Cerebellar nuclear complex (tissue), 1 donor: ENCODE measurements at places on chromosomes 12 and 14.
A peak's percentile ranks its signal among the peaks of the same experiment; 100 is the strongest.

DNA sequence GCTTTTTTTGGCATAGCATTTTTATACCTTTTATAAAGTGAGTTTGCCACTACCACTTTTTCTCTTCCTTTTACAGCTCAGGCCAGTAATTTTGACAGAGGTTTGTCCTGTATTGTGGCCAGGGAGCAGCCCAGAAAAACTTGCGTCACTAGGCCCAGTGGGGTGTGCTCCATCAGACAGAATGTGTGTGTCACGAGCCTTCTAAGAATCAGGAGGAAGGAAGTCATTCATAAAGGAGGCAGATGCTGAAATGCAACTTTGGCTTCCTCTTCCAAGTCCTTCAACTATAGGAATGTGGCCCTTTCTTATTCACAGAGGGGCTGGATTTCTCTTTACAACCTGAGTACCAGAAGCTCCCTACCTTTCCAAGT is 10.1 kb upstream of the RAB35 start:
- DNase-seq, result no peak

DNA sequence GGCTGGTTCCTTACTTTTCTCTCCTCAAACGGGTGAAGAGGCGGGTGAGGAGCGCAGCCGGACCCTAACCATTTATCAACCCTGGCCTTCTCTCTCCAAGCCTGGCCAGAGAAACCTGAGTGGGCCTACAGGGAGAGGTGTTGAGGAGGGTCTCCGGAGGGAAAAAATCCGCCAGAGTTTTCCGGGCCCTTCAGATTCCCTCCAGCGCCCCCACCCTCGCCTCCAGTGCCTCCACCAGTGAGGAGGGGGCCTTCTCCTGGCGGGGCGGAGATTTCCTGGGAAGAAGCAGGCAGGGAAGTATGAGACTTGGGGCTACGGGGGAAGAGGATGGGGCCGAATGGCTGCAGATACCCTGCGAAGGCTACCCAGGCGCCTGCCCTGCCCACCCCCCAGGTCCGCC is 1.4 kb upstream of the HOXC5 start:
- DNase-seq, result no peak

DNA sequence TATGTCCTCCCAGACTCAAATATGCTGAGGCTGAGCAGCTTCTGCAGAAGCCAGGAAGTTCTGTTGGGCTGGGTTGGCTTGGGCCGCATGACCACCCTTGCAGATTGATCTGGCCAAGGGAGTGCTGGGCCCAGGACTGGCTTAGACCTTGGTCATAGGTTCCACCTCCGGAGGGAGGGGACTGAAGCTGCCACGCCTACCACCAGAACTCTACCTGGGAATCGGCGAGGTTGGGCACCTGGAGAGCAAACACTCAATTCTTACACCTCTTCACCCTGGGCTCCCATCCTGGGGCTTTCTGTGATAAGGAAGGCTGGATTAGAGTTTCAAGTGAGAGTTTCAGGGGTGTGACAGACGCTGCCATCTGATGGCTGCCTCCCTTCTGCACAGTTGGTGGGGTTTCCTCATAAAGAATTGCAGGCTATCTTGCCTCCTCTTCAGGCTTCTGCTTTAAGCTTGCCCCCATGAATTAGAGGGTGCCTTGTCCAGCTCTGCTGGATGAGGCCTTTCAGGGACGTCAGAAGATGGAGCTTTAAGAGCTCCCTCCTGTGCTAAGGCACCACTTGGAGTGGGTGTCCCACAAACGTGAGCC is 5.8 kb downstream of the SLC24A4 start:
- DNase-seq, result no peak

DNA sequence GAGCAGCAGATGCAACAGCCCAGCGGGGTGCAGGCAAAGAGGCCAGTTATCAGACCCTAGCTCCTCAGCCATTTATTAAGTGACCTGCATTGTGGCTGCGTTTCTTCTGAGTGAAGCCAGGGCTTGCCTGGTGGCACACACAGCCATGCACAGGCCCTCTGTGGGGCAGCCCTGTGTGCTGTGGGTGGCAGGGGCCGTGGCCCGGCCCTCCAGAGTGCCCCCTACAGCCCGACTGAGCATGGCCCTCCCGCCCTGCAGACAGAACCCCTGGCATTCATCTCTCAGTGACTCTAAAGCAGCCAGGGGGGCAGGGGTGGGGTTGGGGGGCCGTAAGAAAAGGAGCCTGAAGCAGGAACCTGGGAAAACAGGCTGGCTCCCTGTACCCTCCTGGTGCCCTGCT is 226.0 kb upstream of the PWP1 start:
- DNase-seq, result no peak

- DNase-seq, result no peak
These were observed 74.7 kb downstream of the ITPK1 start for GRCh38 chr14:93040982-93041381.

GRCh38 chr14:100591453-100592371 is 4.5 kb upstream of the BEGAIN start:
- no peak for DNase-seq

DNA sequence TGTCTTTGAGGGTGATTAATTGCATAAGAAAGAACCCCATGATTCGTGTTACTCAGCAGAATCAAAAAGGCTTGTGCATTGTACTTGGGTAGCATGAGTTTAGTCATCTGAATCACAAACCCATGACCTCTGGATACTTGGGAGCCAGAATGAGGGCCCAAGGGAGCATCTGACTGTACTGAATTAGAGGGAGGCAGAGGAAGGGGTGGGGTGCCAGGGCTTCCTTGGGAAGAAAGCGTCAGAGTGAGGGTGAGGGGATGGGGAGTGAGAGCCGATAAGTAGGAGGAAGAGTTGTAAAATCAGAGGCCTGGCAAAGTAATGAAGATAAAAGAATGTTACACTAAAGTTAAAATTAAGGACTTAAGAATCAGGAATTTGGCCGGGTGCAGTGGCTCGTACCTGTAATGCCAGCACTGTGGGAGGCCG is 29.8 kb downstream of the GPRC5D start:
- no peak for DNase-seq

DNA sequence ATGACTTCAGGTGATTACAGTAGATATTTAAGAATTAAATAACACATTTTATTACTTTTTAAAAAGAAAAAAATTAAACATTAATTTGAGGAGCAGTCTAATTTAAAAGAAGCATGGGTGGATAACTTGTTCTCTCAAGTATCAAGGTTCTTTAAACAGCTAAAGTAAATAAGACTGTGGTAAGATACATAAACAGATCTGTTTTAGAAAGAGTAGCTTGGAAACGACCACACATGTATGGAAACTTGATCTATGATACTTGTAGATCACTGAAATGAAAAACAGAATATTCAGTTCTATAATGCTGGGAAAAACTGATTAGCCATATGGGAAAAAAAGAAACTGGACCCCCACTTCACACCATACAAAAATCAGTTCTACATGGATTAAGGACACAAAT is 36.0 kb downstream of the TC2N start:
- DNase-seq, result no peak

- no peak for DNase-seq
These were observed 218.6 kb upstream of the SLC38A2 start for GRCh38 chr12:46590991-46591703.

DNA sequence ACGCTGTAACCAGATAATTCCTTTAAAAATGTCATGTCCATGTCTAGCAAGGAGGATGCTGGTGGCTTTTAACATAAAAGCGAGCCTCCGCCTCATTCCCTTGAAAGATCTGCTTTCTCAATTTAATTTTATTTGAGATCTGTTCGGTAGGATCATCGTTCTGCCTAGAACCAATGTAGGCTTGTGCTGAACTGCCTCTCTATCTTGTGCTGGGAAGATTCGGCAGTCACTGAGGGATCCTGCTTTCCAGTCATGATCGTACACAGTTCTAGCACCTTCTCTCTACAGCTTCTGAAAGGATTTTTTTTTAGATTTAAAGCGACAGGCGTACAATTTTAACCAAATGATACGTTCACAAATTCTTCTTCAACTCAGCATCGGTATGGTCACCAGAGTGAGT is 54.3 kb downstream of the PEBP1 start:
- DNase-seq, result peak; percentile 65

DNA sequence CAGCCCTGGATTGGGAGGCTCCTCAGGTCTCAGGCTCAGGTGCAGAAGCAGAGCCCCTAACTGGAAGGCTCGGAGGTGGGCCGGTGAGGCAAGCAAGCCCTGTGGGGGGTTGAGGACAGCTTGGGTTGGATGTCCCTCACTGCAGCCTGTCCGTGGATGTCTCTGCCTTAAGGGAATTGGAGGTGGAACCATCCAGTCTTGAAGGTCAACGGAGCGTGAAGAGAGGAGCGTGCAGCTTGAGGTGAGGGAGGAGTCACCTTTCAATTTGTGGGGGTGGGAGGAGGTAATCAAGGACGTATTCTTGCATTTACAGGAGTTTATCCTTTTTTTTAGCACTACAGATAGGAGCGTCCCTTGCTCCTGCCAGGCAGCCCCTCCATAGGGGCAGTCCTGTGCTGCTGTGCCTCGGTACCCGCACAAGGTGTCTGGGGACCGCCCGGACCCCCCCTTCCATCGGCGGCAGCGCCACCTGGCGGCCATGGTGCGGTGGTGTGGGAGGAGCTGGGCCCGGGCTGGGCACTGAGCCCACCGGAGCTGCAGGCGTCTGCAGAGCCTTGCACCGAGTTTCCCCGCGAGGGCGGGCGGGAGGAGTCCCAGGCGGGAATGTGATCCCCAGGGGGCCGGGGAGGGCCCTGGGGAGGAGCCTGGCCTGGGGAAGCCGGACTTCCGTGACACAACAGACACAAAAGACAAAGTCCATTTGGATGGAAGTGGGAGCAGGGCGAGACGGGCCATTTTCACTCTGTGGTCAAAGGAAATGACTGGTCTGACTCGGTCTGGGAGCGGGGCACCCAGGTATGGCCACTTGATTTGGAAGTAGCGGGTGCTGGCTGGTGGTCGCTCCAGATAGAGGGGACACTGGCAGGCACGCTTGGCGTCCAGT is 864 bp downstream of the DNAJC22 start:
- DNase-seq, result no peak

- no peak for DNase-seq
These were observed 46.6 kb downstream of the PRIMA1 start for GRCh38 chr14:93741556-93742230.

- DNase-seq, result no peak
These were observed 1.9 kb upstream of the KRT85 start for GRCh38 chr12:52369211-52369610.

DNA sequence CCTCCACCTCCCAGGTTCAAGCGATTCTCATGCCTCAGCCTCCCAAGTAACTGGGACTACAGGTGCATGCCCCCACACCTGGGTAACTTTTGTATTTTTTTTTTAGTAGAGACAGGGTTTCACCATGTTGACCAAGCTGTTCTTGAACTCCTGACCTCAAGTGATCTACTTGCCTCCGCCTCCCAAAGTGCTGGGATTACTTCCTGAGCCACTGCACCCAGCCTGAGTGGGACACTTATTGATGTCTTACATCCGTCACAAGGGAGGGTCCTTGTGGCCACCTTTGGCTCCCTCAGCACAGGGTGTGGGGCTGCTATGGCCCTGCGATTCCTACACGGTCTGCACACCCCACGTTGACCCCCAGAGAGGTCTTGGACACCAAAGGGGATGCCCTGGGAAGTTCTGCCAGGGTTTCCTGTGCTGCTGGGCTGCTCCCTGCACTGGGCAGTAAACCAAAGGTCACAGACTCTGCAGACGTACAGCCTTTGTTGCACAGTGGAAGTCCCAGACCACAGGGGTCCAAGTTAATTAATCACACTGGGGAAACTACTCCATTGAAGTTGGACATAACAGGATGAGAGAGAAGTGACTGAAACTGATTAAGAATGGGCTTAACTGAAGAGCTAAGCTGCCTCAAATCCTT is 95.7 kb downstream of the SAMD4A start:
- no peak for DNase-seq

DNA sequence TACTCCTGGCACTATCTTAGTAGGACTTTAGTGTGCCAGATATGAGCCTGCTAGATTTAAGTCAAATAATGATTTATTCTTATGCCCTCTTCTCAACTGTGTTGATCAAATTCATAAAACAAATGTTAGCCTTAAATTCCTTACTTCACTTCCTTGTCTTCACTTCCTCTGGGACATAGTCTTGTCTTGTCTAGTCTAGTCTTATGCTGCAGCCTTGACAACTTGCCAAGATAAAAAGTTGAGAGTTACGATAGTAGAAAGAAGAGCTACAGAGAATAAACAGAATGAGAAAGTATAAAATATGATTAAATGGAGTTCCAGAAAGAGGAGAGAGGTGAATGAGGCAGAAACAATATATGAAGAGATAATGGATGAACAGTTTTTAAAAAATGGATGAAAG is 378.1 kb downstream of the DAD1 start:
- DNase-seq, result no peak

DNA sequence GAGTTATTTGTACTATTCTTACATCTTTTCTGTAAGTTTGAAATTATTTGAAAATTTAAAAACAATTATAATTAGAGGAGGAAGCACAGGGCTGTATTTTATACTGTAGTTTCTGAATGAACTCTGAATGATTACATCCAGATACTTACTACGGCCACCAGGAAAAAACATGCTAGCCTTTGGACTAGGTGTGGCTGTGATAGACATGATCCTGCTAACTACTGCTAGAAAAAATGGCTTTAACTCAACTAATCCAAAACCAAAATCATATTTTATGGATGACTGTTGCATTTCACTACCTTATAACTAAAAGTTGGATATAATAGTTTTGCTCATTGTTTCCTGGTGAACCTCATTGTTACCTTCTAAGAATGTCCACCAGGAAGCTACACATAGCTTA is 15.1 kb upstream of the SLC25A3 start:
- no peak for DNase-seq

DNA sequence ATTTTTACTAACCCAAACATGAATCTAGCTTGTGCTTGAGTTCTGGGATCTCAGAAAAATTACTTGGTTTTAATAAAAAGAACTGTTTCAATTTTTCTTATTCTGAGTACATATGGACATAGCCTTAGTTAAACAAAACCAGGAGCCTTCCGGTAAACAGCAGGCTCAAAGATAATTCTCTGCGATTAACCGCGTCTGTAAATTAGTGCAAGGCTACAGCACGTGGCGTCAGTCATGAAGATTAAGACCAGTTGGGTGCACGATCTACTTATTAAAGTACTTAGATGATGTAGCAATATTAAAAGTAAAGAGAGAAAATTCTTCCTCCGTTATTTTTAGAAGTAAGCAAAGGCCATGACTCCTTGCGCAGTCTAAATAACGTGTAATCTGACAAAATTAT is 700 bp downstream of the KCNJ8 start:
- DNase-seq, result no peak

DNA sequence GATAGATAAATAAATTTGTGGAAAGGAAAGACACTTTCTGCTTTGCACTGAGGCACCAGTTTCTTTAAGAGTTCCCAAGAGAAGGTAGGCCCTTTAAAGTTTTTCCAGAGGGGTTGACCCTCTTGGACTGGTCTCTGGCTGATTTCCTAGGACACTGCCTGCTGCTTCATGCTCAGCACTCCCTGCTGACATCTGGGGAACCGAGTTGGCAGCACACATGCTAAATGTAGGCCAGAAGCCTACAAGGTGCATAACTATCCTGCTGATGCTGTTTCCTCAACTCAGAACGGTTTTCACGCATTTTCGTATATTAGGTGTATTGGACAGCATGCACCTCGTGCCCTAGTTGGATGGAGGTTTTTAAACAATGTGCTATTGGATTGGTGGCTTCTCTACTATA is 887.2 kb upstream of the SEL1L start:
- no peak for DNase-seq
